Right renal cortex interstitium (tissue), 3 donors: ENCODE measurements at places on chromosomes 2 and 18.

DNA sequence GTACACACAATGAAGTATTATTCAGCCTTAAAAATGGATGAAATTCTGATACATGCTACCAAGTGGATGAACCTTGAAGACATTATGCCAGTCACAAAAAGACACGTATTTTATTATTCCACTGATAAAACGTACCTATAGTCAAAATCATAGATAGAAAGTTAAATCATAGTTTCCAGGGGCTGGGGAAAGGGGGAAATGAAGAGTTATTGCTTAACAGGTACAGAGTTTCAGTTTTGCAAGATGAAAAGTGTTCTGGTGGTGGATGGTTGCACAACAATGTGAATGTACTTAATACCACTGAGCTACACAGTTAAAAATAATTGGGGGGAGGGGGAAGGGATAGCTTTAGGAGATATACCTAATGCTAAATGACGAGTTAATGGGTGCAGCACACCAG is 279.0 kb upstream of the STON1 start:
- no peak for DNase-seq

DNA sequence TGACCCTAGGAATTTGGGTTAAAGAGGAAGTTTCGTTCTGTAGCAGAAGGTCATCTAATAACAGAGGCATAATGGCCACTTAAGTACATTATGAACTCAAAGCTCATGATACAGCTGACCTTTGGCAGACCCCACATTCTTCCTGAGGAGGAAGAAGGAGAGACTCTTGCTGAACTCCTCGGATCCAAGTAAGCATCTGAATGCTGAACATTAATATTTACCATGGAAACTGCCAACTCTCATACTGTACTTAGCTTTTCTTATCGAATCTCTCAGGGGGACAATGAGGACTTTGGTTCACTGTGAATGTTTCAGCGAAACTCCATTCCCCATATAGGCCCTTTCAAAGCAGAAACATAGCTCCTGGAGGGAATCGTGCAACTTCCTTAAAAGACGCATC is 781.4 kb upstream of the GYPC start:
- no peak for DNase-seq

DNA sequence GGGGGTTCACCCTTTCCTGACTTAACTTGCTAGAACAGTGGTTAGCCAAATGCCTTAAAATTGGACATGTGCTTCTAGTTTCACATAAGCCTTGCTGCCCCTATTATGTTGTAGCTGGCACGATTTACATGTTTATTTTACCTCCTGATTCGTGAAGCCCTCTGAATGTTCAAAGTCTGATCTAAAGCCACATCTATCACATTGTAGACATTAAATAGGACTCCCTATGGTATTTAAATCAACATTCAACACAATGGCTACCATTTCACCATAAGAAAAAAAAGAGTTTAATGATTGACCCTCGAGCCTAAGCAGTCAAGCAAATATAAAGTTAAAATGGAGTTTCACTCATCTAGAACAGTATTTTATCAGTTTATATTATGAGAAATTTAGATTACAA is 151.5 kb downstream of the GULP1 start:
- no peak for DNase-seq

DNA sequence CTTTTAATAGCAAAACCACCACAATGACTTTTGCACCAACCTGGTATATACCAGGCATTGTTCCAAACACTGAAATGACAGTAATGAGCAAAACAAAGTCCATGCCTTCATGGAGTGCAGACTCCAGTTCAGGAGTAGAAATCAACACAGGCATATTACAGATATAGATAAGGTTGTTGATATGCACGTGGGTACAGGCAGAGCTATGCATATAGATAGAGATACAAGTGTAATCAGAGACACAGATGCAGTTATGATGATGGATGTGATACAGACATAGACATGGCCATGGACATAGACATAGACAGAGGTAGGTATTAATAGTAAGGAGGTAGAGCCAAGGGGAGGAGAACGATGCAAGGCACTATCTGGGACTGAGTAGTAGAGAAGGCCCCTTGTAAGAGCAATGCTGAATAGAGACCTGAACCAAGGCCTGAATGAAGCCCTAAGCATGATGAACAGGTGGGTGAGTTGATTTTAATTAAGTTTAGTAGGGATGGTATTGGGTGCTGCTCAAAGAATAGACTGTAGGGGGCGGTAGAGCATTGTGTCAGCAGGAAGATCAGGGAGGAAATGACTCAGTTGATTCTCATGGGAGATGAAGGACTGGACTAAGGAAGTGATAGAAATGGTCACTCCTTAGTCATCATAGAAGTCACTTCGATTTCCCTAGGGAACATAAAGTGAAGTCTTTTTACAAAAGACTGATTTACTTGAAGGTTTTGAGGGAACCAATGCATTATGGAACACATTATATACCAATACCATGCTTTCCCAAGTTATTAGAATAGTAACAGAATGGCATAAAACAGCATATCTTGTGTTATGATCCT is 39.4 kb downstream of the CMPK2 start:
- DNase-seq: no peak

DNA sequence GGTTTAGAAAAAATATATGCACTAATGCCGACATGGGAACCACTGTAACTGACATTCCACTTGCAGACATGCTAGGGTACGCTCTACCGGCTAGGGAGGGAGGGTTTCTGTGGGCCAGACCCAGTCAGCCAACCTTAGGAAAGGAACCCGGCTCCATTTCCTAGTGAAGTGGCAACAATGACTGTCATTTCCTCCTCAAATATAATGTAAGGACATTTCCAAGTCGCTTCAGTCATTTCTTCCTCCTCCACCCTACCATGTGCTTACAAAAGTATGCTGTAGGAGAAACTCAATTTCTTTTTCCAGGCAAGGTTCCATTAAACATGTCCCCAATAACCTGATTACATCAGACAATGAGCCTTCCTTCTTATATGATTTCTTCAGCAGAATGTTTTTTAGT is 64.3 kb upstream of the PSMD14 start:
- no peak for DNase-seq
